Smooth muscle cell of the umbilical artery (primary cell): ENCODE measurements at places on chromosomes 6 and 20. TPM values are rescaled to one million over a fixed set of nuclear protein-coding genes. Genes with fewer than 3 reads are reported as not detected.

The FABP7 gene
- total RNA-seq: not detected in 2 replicates

The BPIFB1 gene
- total RNA-seq: not detected in 2 replicates

The MCCD1 gene
- not detected in 2 replicates for total RNA-seq

The REPS1 gene
- 8.6 and 31.4 TPM in 2 replicates for total RNA-seq

The SEL1L2 gene
- total RNA-seq: 0.89 TPM in 1 of 2 replicates, not detected in the other

The SLC25A27 gene
- 2.4 and 3.6 TPM in 2 replicates for total RNA-seq

The PKIG gene
- 19.1 and 24.6 TPM in 2 replicates for total RNA-seq

The ERVFRD-1 gene
- total RNA-seq: not detected in 2 replicates

The HLA-DQB2 gene
- total RNA-seq: not detected in 2 replicates

The PSMB1 gene
- 222 and 338 TPM in 2 replicates for total RNA-seq

The FAM162B gene
- not detected in 2 replicates for total RNA-seq

The SLC35B2 gene
- total RNA-seq: 105 and 143 TPM in 2 replicates

The MCHR2 gene
- total RNA-seq: not detected in 2 replicates

The GHRH gene
- total RNA-seq: not detected in 2 replicates

The ULBP2 gene
- 12.4 and 13.7 TPM in 2 replicates for total RNA-seq

The UNC5CL gene
- under 0.01 TPM in 1 of 2 replicates, not detected in the other for total RNA-seq

The TRIM15 gene
- total RNA-seq: not detected in 2 replicates

The ZNF831 gene
- not detected in 2 replicates for total RNA-seq

The HS3ST5 gene
- total RNA-seq: not detected in 2 replicates

The GABRR1 gene
- not detected in 2 replicates for total RNA-seq

The SAMD5 gene
- total RNA-seq: 0.88 and 3.3 TPM in 2 replicates

The MLIP gene
- total RNA-seq: not detected in 2 replicates

The KIFC1 gene
- total RNA-seq: 1.2 and 11.2 TPM in 2 replicates

The NQO2 gene
- 20.2 and 26.4 TPM in 2 replicates for total RNA-seq

The LINC00237 gene
- not detected in 2 replicates for total RNA-seq

The C6orf52 gene
- total RNA-seq: 0.30 TPM in 1 of 2 replicates, not detected in the other

The CFB gene
- total RNA-seq: 4.1 and 28.8 TPM in 2 replicates

The ADGB gene
- total RNA-seq: under 0.01 TPM in 1 of 2 replicates, not detected in the other

The TINAG gene
- total RNA-seq: not detected in 2 replicates

The TSBP1 gene
- total RNA-seq: not detected in 2 replicates

The APOBEC2 gene
- total RNA-seq: not detected in 2 replicates

The RBBP8NL gene
- total RNA-seq: not detected in 2 replicates

The SYNDIG1 gene
- 5.6 and 5.9 TPM in 2 replicates for total RNA-seq

The MED23 gene
- 38.5 and 38.9 TPM in 2 replicates for total RNA-seq

The KCNB1 gene
- not detected in 2 replicates for total RNA-seq

The KHDC1L gene
- total RNA-seq: not detected in 2 replicates
